Effector CD8-positive, alpha-beta T cell (primary cell): ENCODE measurements at places on chromosomes 2 and 18.

- DNase-seq, result no peak
Observed at GRCh38 chr18:43648002-43648401, 370.7 kb upstream of the SYT4 start.

DNA sequence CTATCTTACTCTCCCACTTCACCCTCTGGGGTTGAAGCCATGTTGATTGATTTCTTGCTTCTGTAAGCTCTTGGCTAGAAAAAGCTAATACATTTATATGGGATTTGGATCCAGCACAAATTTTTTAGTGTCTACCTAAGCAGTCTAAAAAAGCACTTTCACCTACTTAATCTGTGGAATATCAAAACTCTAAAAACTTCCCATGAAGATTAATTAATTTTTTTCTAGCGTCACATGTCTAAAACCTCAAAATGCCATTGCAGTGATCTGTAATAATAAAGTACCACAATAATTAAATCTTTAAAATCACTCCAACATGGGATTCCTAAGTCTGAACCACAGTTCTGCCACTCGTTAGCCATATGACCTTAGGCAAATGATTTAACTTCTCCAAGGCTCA, 180.1 kb downstream of the EN1 start:
- DNase-seq, result no peak

- no peak for DNase-seq
Observed at GRCh38 chr18:26511339-26512071, 36.8 kb downstream of the KCTD1 start.

- DNase-seq, result no peak
Observed at GRCh38 chr18:22378672-22379282, 38.9 kb downstream of the CTAGE1 start.

GRCh38 chr2:647003-647560, 30.1 kb downstream of the TMEM18 start:
- no peak for DNase-seq

- no peak for DNase-seq
Observed at GRCh38 chr2:171348056-171348455, 85.7 kb downstream of the METTL8 start.

DNA sequence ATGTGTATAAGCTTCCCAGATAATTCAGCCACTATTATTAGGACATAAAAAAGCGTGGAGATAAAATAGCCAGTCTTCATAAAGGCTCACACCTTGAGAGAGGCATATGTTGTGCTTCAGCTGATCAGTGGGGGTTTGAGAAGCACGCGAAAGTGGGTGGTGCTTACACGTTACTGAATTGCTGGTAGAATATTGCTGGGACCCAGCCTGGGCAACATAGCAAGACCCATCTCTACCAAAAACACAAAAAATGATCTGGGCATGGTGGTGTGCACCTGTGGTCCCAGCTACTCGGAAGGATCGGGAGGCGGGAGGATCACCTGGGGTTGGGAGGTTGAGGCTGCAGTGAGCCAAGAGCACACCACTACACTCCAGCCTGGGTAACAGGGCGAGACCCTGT, 74.9 kb upstream of the MBOAT2 start:
- DNase-seq, result no peak

- DNase-seq, result no peak
Observed at GRCh38 chr2:158091647-158092046, 10.0 kb upstream of the UPP2 start.

DNA sequence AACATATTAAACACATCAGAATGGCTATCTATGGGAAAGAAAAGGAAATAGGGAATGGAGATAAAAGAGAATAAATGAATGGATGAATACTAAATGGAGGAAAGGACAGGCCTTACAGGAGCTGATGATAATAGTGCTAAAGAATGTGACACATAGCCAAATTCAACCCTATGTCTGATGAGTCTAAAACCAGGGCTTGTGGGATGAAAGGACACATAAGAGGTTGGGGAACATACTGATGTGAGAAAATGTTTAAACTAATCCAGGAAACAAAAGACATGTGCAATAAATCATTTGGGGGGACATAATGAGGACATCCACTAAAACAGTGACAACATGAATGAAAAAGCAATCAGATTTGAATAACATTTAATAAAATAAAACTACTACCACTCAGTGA, 120.0 kb downstream of the DYM start:
- no peak for DNase-seq

- no peak for DNase-seq
Observed at GRCh38 chr2:149816756-149817551, 229.4 kb upstream of the MMADHC start.

GRCh38 chr2:233083782-233084181, 23.6 kb downstream of the INPP5D start:
- DNase-seq, result no peak

- DNase-seq, result no peak
Observed at GRCh38 chr18:33201509-33201926, 239.0 kb downstream of the CCDC178 start.

DNA sequence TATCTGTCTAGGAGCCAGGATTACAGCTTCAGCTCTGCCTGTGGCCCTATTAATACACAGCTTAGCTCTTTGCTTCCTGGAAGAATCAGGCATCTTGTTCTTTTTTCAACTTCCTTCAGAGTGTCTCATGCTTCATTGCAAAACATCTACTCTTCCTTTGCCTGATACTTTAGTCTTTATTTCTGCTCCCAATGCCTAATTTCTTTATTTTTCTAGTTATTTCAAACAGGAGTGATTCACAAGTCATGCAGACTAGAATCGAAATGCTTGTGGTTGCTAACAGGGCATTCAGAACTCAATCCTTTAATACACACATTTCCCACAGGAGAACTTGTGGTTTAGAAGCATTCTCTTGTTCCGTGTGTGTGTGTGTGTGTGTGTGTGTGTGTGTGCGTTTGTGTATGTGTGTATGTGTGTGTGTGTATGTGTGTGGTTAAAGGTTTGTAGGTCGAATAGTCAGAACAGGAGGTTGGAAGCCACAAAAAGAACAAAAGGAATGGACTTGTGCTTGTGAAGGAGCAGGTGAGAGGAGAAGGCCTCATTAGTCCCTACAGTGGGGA, 28.3 kb upstream of the INSIG2 start:
- no peak for DNase-seq
